Activated T-cell treated with anti-CD3 and anti-CD28 coated beads, Interleukin-2, amount 50 U/mL, for 48 hours (primary cell): ENCODE measurements at places on chromosomes 5 and 9.

- no peak for DNase-seq
Observed at GRCh38 chr5:133271606-133272005, 219.8 kb downstream of the HSPA4 start.

GRCh38 chr9:112299514-112299913 is 33.9 kb downstream of the PTBP3 start:
- no peak for DNase-seq

DNA sequence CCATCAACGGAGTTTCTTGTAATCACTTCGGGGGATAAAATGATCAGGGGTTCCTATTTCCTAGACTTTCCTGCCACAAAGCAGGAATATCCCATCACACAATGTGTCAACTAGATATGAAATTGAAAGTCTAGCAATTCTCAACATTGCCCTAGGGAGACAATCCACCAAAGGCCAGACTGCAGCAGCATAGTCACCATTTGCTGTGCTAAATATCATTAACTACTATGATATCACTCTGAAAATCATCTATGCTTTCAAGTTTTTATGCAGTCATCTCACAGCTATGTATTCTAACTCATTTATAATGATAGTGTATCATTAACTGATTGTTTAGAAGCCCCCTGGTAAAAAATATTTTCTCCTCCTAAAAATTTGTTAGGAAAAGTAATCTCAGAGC is 342.6 kb upstream of the CDH6 start:
- DNase-seq, result no peak

DNA sequence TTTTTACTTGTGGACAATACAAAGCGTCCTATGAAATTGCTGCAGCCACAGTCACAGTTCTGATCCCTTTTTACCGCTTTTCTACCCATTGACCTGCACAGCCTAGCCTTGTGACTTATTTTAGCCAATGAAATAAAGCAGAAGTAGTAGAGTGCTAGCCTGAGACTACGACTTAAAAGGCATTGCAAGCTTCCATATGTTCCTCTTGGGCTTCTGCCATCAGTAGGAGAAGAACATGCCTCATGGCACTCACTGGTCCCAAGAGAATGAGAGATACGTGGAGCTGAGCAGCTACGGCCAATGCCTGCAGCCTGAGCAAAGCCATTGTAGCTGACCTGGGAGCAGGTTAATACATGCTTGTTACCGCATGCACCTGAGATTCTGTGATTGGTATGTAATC is 416.6 kb upstream of the CLINT1 start:
- no peak for DNase-seq

GRCh38 chr5:177083357-177083756 is 3.4 kb upstream of the FGFR4 start:
- no peak for DNase-seq

DNA sequence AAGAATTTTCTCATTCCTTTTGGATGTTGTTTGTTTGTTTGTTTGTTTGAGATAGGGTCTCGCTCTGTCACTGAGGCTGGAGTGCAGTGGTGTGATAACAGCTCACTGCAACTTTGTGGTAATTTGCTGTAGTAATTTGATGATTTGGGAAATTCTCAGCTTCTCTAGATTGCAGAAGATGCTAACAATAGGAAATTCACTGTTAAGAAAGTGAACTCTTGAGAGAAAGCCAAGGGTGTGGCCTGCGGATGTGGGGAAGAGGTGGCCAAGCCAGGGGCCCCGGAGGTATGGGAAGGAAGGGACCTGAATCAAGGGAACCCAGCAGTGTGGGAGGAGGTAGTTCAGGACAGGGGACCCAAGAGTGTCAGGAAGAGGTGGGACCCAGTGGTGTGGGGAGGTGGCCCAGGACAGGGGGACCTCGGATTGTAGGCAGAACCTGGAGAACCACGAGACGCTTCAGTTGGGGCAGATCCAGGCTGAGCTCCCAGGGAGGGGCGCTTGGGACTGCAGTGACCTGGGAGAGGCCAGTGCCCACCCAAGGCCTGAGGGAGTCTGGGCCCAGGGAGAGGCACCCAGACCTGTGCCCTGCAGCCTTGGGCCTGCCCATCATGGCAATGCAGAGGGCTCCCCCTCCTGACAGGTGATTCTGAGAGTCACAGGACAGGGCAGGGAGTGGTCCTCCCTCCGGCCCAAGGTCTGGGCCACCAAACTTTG is 5.6 kb upstream of the LCN2 start:
- DNase-seq, result no peak

- DNase-seq, result no peak
Observed at GRCh38 chr9:119074017-119074416, 295.2 kb downstream of the BRINP1 start.

DNA sequence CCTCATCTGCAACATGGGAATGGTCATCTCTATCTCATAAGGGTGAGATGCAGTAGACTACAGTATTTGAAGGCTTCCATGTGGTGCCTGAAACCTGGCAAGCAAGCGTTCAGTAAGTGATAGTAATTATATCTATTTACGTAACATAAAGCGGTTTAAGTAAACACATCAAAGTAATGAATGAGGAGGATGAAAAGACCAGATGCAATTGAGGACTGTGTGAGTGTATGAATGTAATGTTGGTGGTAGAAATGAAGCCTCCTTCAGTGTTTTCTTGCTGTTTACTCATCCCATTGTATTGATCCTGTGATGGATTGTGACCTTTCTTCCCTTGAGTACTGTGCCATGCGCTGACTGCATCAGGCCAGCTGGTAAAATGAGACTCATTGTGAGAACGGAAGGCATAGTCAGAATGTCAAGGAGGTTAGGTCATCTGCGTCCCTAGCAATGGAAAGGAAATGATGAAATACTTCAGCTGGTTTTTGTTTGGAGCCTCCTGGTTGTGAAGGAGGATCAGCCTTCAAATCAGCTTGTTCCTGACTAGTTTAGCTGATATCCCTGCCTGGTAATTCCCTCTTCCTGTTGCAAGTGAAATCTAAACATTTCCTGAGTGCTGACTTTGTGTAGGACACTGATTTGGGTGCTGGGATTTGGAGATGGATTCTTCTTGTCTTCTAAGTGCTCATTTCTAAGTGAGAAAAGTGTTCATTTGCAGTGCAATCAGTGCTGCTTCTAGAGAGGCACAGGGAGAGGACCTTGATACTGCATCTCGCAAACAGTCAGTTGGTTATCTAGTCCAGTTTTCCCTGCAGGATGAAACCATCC is 35.6 kb downstream of the TNFSF8 start:
- peak; percentile 59 for DNase-seq

GRCh38 chr9:108142142-108142503 is 652.6 kb upstream of the KLF4 start:
- no peak for DNase-seq

DNA sequence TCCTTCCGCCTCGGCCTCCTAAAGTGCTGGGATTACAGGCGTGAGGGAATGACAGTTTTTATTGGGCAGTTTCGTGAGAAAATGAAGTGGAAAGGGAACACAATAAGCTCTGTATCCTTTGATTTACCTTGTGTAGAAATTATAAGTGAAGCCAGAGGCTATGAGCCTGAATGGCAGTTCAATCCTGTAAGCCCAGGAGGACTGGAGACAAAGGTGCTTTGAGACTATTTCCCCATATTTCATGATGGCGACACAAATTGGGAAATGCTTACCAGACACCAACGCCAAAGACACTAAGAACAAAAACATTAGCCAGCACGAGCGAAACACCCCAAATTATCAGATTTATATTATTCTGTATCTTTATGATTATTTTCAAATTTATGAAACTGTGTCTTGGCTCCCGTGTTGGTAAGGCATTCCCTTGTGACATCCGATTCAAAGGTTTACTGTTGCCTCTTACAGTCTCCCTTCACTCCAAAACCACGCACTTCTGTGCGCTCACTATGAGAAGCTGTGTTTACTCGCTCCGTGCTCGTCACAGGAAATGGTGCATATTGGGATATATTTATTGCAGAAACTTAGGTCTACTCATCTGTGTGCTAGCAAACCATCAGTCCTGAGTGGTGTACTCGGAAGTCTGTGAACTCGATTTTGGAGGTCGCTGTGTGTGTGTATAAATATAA is 73.9 kb downstream of the SH3PXD2B start:
- no peak for DNase-seq

GRCh38 chr9:126439883-126440653 is 113.4 kb downstream of the MVB12B start:
- no peak for DNase-seq

- DNase-seq, result no peak
Observed at GRCh38 chr5:148939676-148940075, 113.3 kb downstream of the ADRB2 start.

DNA sequence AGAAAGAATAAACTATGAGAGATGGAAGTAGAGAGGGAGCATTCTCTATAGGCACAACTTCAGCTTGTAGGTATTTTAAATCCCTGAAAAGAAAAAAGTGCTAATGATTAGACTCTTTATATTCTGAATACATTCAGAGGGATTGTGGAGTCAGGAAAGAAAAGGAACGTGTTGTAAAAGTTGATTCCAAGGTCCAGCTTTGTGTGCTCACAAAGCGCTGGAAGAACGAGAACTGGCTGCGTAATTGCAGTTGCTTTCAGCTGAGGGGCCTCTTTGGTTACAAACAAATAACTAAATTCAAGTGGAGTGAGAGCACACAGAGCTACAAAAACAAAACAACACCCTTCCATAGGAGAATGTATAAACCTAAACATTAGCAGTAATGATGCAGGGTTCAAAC is 1040.4 kb upstream of the WWC1 start:
- no peak for DNase-seq

- DNase-seq, result no peak
Observed at GRCh38 chr9:107138261-107138992, 144.7 kb upstream of the RAD23B start.

- DNase-seq, result peak; percentile 78
Observed at GRCh38 chr9:89923961-89924504, 319.2 kb downstream of the GADD45G start.

DNA sequence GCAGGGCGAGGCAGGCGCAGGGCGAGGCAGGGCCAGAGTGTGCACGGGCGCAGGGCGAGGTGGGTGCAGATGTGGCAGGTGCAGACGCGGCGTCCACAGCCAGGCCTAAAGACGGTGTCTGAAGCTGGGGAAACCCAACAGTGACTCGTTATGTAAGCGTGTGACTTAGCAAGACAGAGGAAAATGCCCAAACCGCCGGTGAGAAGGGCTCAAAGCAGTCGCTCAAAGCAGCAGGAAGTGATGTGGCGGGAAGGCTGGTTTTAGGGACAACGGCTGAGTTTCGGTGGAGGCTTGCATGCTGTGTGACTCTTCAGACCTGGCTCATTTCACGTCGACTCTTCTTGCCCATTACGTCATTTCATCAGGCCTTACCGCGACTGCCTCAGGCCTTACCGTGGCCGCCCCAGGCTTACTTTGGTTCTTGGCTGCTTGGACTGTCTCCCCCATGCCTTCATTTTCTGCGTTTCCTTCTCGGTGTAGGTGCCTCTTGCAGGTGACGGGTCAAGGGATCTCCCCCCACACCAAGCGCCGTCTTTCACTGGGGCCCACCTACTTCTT is 50.5 kb upstream of the EXOC3 start:
- peak; percentile 88 for DNase-seq

GRCh38 chr9:292915-293314 is 78.2 kb downstream of the DOCK8 start:
- DNase-seq, result no peak
